ENCODE measurements at places on chromosomes 2 and 18.

- DNase-seq: no peak
Measured at GRCh38 chr2:69013142-69013839, at the start of gene ANTXR1. ANTXR1 (plus strand) TSS chr2:69013179; CDS start chr2:69013500, 321 bp downstream.

DNA sequence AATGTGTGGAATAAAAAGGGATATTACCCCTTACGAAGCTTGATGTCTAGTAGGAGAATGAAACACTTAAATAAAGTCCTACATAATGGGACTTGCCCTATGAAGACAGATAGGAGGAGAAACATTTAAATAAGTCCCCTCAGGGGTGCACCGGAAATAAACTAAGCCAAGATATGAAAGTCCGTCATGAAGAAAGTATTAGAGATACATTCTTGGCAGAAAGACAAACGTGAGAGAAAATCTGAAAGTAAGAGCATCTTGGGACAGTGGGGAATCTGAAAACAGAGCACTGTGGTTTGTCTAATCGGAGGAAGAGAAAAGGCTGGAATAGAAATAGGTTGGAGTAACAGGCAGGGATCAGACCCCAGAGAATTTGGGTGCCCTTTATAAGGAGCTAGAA is 516.9 kb upstream of the DSEL start:
- no peak for DNase-seq

DNA sequence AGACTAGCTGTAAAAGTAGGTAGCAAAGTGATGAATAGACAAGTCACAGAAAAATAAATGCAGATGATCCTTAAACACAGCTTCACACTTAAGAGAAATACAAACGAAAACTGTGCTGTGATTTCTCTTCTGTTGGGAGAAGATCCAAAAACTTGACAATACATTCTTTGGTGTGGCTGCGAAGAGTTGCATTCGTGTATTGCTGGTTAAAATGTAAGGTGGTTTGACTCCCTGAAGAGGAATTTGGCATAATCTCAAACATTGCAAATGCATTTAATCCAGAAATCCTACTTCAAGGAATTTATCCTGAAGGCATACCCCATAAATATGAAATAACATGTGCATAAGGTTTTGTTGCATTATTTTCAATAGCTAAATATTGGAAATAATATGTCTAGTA is 7.1 kb downstream of the CCNYL1 start:
- no peak for DNase-seq

DNA sequence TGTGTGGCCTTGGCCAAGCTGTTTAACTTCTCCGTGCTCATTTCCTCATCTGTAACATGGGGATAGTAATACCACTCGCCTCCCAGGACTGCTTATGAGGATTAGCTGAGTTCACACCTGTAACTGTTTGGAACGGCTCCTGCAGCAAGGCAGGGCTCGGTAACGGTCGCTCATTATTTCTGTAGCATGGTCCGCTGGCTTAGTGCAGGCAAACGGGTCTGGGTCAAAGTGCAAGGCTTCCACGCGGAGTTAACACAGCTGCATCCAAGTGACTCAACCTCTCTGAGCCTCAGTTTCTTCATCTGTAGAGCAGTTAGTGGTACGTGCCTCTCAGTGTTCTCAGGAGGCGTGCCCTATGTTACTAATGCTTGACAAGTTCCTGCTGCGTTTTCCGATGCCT is 94.3 kb upstream of the YWHAQ start:
- no peak for DNase-seq

DNA sequence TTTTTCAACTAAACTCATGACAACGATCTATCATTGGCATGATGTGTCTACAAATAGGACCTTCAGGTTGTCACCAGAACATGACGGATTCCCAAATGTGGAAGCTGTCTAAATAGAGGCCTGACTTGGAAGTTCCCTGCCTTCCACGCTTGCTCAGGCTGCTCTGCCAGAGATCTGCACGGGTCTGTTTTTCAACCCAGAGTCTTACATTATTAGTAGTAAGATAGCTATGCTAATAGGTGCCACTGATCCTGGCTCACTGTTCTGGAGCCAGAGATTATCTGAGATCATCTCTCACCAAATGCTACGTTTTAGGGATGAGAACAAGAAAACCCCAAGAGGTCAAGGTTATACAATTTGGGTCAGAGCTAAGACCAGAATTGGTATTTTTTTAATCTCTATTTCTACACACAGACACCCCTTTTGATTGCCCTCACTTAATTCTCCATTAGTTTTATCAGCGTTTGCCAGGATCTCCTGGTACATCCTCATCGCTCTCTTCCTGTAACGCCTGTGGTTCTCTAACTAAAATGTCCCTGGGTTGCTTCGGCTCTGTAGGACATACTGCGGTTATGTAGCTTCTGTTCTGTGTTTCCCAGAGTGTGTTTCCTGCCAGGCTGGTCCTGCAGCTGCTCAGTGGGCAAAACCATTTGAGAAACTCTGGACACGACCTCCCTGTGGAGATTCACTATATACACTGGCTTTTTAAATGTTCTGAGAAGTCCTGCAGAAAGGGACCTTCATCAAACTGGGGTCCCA is 5.7 kb downstream of the CDC42EP3 start:
- DNase-seq: no peak

GRCh38 chr2:207682557-207682956 is 28.9 kb upstream of the CCNYL1 start:
- no peak for DNase-seq

GRCh38 chr2:224377751-224378700 is 23.9 kb downstream of the FAM124B start:
- no peak for DNase-seq

Data from activated CD8-positive, alpha-beta memory T cell treated with anti-CD3 and anti-CD28 coated beads for 4 hours (primary cell).